ENCODE measurements at places on chromosomes 7 and 10.

GRCh38 chr7:138542183-138542582, 82.1 kb downstream of the TRIM24 start:
- DNase-seq = no peak
- H3K27ac ChIP-seq = no peak overlapping the region
- H3K4me1 ChIP-seq = no peaks in the 10 kb centered on the region
- no peaks in the 10 kb centered on the region for H3K27me3 ChIP-seq
- H3K4me3 ChIP-seq = no peak overlapping the region
- H3K36me3 ChIP-seq = no peaks in the 10 kb centered on the region

GRCh38 chr10:124005991-124006392, 87.4 kb downstream of the CHST15 start:
- H3K4me1 ChIP-seq = peaks cover 10% of the 10 kb centered on the region
- no peak overlapping the region for H3K4me3 ChIP-seq
- no peak for DNase-seq
- no peak overlapping the region for H3K27ac ChIP-seq
- H3K27me3 ChIP-seq = no peaks in the 10 kb centered on the region

- peaks cover 5% of the 10 kb centered on the region for H3K36me3 ChIP-seq
- H3K4me3 ChIP-seq = no peak overlapping the region
- no peaks in the 10 kb centered on the region for H3K4me1 ChIP-seq
- H3K27me3 ChIP-seq = no peaks in the 10 kb centered on the region
- no peak for DNase-seq
- no peak overlapping the region for H3K27ac ChIP-seq
Measured at GRCh38 chr10:102371295-102371694, 24.2 kb upstream of the NFKB2 start.

- no peaks in the 10 kb centered on the region for H3K36me3 ChIP-seq
- H3K4me1 ChIP-seq = no peaks in the 10 kb centered on the region
- H3K4me3 ChIP-seq = no peak overlapping the region
- no peak overlapping the region for H3K27ac ChIP-seq
- no peaks in the 10 kb centered on the region for H3K27me3 ChIP-seq
Measured at GRCh38 chr7:137790828-137791227, 55.9 kb downstream of the DGKI start.

DNA sequence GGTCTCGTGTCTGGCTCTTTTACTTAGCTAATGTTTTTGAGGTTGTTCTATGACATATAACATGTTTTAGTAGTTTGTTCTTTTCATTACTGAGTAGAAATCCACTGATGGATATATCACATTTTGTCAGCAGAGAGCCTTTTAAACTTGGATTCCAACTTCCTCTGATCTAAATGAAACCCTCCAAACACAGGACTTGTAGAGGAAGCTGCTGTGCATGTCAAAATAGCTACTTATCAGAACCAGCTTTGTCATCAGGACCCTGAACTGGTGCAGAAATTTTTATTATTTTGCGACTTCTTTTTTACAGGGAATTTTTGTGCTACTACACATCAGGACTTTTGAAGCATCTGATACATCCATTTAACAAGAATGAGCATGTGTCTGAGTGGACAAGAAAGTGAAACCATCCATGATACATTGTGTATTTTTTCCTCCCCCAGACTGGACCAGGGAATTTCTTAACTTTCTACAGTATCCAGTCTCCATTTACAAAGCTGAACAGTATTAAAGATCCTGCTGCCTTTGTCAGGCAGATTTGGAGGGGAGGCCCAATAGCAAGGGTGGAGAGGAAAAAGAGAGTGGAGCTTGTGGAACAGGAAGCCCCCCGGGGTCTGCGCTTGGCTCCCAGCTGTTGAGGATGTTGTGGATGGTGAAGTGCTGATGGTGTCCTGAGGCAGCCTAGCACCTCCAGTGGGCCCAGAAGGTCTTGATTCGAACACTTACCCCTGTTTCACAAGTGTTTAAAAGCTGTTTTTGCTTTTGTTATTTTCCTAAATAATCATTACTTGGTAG, 29.3 kb upstream of the MTPAP start:
- no peak for DNase-seq
- no peaks in the 10 kb centered on the region for H3K36me3 ChIP-seq
- no peak overlapping the region for H3K4me3 ChIP-seq
- H3K27me3 ChIP-seq = no peaks in the 10 kb centered on the region
- H3K27ac ChIP-seq = no peak overlapping the region

DNA sequence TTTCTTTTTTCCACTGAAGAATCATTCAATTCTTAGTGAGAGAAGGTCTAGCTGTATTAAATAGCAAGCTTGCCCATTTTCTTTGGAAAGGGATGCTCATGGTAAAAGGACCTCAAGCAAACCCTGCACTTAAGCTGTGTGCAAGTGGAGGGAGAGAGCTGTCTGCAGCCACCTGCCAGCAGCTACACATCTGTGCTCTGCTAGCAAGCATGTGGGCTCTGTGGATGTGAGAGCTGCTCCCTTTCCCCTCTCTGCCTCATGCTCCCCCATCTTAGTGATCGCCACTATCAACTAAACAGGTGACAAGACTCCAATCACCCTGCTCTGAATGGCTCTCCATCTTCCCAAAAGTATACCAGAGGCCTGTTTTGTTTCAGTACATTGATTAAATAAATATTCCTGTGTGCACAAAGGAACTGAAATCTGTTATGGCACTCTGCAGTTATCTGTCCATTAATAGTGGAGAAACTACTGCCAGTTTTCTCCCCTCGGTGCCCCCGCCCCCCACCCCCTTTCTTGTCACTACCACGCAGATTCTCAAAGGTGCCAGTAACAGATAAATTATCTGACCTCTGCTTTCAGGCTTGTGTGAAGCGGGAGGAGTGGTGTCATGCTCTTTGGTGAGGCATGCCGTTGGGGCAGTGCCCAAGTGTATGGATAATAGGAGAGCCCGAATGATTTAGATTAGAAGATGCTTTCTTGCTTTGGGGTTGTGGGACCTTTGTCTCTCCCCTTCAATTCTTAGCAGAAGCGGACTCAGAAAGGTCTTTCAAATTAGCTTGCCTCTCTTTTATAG, 26.4 kb downstream of the AUTS2 start:
- H3K27me3 ChIP-seq = no peaks in the 10 kb centered on the region
- no peak overlapping the region for H3K27ac ChIP-seq
- no peaks in the 10 kb centered on the region for H3K36me3 ChIP-seq
- H3K4me3 ChIP-seq = no peak overlapping the region

All from testis (tissue), 5 donors.